Activated T-helper 9 cell treated with anti-CD3 and anti-CD28 coated beads, Interleukin-2, amount 50 U/mL, for 16 hours (primary cell): ENCODE measurements at places on chromosomes 1 and 21.

DNA sequence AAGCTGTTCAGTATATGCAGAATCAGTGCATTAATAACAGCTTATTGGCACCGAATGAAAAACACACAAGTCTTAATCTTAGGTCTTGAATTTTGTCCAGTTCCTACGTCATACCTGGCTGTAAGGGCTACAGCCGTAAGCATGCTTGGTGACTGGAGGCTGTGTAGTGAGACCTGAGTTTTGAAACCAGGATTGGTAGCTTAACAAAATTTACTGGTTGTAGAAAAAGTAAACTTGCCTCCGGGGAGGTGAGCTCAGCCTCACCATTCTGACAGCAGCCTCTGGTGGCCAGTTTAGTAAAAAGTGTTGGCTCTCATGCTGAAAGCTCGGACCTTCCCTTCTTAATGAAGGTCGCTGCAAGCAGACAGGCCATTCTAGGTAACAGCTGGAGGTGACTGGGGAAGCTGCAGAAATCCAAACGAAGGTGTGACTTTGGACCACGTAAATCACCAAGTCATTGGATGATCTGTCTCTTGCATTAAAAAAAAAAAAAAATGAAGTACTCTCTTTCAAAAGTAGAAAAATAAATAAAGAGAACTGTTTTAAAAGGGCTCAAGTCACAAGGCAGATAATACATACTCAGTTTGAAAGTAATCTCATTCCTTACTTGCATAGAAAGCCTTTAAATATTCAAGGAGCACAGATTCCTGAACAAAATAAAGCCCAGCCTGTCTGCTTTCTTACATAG is 48.9 kb downstream of the HLCS start:
- DNase-seq = no peak

DNA sequence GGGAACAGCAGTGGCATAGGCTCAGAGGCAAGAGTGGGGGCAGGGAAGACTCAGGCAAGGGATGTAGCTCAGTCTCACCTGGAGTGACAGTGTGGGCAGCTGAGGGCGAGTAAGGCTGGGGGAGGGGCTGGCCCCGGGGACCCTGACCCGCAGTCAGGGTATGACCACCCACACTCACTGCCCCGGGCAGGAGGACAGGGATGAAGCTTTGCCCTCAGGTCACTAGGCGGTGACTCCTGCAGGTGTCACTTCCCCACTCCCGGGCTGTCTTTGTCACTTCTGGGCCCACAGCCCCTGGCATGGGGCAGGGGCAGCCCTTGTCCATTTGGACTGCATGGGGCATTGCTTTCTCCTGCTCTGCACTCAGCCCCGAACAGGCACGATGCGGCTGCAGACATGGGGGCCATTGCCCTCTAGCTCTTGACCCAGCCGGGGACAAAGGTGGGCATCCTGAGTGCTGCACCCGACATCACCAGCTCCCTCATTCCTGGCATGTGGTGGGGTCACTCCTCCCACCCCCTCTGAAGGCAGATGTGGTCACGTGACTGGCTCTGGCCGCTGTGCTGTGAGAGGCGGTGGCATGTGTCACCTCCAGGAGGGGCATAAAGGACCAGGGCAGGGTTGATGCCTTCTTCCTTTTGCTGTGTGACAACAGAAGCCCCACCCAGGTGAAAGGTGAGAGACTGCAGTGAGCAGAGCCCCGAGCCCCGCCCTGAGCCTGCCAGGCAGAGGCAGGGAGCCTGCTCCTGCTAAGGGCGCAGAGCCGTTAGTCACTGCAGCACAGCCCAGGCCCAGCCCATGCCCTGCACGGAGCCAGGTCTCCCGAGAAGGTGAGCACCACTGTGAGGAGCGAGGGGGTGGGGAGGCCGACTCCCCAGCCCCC is 66.0 kb downstream of the MATN1 start:
- no peak for DNase-seq

DNA sequence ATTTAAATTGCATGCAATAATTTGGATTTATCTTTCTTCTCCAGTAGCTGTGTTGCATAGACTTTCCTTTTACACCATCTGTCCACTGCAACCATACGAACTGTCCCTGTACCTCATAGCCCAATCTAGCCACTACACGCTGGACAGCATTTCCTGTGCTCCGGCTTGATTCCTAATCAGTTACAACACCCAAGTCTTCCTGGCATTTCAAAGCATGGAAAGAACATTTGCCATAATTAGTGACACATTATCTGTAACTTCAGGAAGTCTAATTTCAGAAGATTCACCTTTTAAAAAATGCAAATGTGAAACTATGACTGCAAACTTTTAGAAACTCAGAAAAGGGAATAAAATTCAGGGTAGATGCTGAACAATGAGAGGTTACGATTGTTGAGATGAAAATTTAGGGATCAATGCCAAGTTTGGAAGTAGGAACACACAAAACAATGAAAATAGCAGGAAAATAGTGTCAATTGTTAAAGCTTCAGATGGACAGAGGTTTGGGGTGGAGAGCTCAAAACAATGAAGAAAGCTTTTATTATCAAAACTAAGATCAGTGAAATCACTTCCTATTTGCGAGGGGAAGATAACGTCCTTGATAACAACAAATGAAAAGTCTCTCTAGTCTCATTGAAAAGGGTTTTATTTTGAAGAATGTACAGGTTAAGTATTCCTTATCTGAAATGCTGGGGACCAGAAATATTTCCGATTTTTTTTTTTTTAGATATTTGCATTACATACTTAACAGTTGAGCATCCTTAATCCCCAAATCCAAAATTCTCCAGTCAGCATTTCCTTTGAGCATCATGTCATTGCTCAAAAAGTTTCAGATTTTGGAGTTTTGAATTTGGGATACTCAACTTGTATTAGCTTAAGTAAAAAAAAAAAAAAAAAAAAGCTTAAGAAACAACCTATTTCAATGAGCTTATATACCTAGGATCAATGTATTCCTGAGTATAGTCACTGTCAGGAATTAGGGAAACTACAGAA is 107.3 kb downstream of the FNBP1L start:
- no peak for DNase-seq

GRCh38 chr21:16644685-16645084 is 868.2 kb upstream of the CXADR start:
- no peak for DNase-seq

GRCh38 chr1:228968891-228969606 is 233.8 kb downstream of the RHOU start:
- no peak for DNase-seq

GRCh38 chr1:179105393-179105792 is 23.5 kb downstream of the TOR3A start:
- DNase-seq = no peak

- DNase-seq = no peak
These were observed 966 bp downstream of the TFB2M start for GRCh38 chr1:246564839-246565750.

GRCh38 chr21:27493542-27493941 is 526.7 kb upstream of the ADAMTS5 start:
- DNase-seq = no peak

DNA sequence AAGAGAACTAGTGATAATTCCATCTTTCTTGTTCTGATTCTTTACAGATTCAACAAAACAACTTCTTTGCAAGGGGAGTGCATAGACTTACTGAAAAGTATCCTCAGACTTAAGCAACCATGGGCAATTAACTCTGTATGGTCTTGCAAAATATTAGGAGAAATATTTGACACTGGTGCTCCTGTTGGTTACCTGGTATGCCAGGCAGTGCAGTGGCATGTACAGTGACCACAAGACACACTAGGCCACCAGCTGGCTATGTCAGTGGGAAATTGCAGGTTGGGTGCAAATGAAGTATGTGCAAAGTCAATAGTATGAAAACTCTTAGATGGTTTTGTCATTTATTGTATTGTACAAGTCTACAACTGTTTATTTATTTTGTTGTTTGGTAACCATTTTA is 34.5 kb downstream of the EPS15 start:
- DNase-seq = no peak

DNA sequence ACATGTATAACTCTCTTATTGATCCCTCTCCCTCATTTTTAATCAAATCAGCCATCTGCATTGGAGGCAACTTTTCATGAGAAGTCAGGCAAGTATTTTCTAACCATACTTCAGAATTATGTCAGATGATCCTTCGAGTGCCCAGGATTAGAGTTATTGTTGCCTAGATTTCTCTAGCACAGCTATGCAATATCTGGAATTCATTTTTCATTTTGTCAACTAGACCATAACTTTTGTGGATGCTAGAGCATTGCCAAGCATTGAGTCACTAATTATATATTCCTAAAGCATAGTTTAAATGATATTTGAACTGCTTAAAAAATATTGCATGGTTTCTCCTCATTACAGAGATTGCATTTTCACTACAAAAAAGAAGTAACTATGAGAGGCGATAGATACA is 21.2 kb downstream of the HFM1 start:
- DNase-seq = no peak
